ENCODE measurements at places on chromosomes 7 and 10.

DNA sequence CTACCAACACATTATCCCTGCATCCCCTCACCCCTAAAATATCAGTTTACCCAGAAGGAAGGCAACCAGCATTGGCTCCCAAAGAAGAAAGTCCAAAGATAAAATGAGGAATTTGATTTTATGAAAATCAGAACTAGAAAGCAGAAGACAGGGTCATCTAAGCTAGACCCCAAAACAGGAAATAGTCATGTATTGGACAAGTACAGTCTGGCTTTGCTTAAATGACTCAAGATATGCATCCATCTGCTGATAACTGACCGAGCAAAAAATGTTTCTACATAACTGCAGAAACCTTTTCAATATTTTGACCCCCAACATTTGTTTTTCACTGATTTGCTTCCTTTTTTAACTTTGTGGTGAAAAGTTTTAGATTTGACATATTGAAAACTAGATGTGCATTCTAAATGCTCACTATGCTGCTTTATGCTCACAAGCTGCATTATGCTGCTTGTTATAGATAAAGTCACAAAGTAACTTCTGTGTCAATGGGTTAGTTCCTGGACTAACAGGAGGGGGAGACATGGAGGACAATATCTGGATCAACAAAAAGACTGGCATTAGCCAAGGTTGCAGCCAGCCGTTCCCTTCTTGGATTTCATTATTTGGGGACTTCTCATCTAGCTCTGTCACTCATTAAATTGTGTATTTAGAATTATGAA lies 227.0 kb downstream of the INHBA start:
- DNase-seq: peak; percentile 3

DNA sequence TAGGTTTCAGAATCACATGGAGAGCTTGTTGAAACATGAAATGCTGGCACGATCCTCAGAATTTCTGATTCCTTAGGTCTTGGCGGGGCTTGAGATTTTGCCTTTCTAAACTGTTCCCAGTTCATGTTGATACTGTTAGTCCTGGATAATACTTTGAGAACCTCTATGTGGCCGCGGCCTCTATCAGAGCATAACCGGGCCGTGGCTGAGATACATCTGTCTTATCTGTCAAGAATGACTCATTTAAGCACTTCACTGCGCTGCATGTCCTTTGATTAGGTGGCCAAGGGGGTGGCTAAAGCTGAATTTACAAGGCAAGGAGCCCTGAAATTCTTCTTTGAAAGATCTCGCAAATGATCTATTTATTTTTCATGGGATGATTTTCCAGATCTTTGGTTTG lies 66.9 kb downstream of the GALNT17 start:
- no peak for DNase-seq

DNA sequence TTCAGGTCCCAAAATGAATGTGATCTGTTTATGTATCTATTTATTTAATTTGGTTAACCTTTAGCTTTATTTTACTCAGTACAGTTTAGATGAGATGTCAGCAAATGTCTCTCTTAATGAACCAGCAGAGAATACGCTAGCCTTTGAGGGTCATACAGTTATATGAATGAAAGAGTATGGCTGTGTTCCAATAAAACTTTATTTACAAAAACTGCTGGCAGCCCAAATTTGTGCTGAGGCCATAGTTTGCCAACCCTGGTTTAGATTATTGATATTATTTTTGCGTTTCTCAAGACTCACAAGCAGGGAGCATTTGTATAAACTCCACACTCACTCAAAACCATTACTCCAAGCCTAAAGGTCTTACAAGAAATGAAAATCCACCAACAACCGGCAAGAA lies 323.4 kb upstream of the NRP1 start:
- no peak for DNase-seq

DNA sequence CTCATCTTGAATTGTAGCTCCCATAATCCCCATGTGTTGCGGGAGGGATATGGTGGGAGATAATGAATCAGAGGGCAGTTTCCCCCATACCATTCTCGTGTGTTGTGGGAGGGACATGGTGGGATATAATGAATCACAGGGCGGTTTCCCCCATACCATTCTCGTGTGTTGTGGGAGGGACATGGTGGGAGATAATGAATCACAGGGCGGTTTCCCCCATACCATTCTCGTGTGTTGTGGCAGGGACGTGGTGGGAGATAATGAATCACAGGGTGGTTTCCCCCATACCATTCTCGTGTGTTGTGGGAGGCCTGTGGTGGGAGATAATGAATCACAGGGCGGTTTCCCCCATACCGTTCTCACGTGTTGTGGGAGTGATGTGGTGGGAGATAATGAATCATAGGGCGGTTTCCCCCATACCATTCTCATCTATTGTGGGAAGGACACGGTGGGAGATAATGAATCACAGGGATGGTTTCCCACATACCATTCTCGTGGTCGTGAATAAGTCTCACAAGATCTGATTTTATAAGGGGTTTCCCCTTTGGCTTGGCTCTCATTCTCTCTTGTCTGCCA lies 271.0 kb downstream of the MAD1L1 start:
- DNase-seq: peak; percentile 88

DNA sequence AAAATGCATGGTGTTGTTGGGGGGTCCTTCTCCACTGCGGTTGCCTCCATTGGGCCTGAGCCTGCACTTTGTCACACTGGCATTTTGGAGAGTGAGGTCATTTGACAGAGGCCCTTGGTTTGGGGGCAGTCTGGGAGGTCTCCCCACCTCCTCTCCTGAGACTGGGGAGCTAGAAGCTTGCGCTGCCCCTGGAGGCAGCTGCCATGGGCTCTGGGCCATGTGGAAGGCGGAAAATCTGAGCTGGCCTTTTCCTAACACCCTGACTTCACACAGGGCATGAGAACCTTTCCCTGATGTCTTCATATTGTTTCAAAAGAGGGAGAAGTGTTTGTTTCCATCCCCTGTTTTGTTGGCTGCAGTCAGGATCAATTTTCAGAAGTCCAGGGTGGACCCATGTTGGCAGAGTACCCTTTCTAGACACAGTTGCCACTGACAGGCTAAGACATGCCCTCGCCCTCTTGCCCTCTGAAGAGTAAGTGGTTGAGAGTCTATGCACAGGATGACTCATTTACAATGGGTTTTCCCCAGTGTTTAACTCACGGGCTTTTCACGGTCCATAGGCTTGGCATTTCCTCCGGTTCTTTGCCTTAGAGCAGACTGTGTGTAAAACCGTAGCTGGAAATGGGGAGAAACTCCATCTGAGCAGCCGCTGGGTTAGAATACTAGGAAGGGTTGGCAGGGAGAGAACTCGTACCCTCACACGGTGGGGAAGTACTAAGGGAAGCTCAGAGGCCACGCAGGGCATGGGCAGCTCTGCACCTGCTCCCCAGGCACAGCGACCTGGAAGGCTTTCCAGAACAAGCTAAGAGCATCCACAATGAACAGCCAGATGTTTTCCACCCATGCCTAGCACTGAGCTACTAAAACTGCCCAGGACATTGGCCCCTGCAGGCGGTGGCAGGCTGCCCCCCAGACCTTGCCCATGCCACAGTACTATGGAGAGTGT lies 655.0 kb downstream of the SDK1 start:
- DNase-seq: no peak

DNA sequence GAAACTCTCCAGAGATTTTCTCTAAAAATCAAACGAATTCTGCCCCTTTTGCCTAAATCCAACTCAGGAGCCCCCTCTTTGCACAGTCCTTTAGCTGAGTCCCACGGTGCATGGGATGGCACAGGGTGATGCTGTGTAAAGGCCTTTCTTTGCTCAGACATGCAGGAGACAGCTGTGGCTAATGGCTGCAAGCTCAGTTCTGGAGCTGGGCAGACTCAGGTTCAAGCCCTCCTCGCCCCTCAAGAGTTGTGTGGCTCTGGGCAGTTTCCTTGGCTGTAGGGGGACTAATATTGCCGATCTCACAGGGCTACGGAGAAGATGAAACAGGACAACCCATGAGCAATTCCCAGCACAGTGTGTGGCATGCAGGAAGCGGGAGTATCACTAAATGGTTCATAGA lies 42.6 kb downstream of the CLEC2L start:
- no peak for DNase-seq

DNA sequence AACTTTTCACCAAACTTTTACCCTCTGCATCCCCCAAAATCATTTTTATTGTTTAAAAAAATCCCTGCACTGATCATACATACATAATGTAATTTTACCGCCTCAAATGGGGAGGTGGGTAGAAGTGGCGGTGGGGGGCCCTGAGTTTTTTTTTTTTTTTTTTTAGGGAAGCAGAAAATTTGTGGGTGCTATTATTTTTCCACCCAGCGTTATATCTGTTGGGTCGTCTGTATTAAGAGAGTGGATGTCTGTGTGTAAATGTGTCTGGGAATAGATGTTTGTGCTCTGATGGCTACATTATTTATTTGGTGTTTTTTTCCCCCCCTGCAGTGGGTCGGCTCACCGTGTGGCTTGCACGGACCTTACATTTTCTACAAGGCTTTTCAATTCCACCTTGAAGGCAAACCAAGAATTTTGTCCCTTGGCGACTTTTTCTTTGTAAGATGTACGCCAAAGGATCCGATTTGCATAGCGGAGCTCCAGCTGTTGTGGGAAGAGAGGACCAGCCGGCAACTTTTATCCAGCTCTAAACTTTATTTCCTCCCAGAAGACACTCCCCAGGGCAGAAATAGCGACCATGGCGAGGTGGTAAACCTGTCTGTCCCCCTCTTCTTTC lies 438 bp downstream of the ARID5B start:
- no peak for DNase-seq

- DNase-seq: peak; percentile 80
These were observed 15.1 kb upstream of the ZNF273 start for GRCh38 chr7:64887756-64888508.

DNA sequence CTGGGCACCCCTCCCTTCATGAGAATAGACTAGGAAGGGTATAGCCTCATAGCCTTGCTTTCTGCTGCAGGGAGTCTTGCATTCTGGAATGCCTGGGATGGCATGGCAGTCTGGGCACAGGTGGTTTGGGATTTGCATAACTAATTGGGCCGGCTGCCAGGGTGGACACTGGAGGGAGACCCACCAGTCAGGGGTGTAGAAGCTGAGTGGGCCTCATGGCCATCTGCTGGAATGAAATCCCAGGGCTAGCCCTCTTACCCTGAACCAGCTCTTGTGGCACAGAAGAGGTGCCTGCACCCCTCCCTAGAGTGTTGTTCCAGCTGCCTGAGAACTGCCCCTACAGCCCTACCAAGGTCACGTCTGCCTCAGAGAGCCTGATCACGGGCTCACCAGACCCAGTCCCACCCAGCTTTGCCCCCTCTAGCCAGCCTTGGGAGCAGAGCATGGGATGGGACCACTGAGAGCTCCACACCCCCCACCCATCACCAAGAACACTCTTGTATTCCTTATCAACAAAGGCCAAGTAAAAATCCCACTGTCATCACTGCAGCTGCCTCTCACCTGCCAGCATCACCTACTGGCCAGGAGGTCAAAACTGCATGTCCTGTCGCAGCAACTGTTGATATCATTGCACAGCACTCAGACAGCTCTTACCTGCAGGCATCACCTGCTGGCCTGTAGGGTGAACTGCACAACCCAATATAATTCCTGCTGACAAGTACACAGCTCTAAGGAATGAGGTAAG lies 148.9 kb downstream of the ZEB1 start:
- DNase-seq: peak; percentile 26

Measured in hematopoietic multipotent progenitor cell treated with erythropoietin and hydrocortisone succinate and interleukin-3 and kit ligand, for 4 days (in vitro differentiated cells).